ENCODE measurements at places on chromosomes 7 and 10.

DNA sequence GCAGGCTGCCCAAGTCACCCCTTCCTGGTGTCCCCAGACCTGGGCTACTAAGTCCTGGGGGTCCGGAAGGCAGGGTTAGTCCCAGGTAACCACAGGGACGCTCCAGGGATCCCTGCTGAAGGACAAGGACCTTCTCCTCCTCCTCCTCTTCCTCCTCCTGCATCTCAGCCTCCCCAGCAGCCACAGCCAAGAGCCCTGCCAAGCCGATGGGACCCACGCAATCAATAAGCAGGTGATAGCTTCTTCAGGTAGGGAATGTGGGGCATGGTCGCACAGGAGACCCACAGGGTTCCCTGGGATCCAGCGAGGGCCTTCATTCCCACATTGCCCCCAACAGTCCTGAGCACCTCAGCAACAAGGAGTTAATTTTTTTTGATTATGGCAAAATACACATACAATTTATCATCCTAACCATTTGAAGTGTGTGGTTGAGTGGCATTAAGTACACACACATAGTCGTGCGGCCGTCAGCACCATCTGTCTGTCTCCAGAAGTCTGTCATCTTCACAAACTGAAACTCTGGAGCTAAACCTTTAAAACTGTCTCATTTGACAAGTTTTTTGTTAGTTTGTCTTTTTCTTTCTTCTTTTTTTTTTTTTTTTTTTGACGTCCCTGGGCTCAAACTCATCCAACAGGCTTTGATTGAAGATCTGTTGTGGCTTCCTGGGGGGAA is 12.1 kb downstream of the CRYGN start:
- DNase-seq: no peak

- no peak for DNase-seq
Observed at GRCh38 chr10:79047584-79047874, 21.2 kb upstream of the ZMIZ1 start.

DNA sequence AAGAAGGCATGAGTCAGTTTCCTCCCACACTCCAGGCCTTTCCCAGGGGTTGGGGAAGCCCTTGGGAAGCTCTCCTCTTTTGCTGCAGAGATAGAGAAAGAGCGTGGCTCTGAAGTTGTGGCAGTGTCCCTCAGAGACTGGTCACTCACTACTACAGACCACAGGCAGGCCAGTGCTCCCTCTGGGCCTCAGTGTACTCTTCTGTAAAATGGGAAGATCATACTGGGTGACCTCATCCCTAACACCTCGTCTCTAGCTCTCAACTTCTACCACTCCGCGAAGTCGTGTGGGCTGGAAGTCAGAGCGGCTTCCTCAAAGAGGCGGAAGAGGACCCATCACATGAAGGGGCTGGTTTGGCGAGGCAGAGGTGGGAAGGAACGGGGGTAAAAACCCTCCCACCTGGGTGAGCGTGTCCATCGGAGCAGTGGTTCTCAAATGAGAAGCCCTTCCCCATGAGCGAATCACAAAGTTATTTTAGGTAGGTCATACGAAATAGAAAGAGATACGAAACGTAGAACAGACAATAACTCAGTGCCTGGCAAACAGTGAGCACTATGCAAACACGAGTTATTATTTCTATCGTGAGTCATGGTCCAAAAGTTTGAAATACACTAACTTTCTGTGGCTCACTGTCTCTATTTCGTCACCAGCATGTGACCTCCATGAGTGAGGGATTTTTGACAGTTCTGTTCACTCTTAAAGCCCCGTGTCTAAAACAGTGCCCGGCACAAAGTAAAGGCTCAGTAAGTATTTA is 32.7 kb downstream of the PRKAG2 start:
- no peak for DNase-seq

GRCh38 chr10:71031603-71032002 is 143.2 kb upstream of the PCBD1 start:
- no peak for DNase-seq

DNA sequence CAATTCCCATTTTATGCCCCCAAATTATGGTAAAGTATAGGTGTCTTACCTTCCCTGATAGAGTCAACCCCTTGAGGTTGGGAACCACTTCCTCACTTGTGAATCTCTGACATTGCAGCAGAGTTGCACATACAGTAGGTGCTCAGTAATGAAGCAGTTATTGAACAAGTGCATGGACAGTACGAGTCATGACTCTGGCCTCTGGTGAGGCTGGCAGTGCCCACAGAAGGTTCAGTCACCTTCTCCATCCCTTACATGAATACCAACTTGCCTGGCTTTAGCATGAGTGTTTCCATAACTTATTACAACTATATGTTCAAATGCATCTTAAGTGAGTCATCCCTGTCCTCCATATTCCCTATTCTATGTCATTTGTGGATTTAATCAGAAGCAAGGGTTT is 340.0 kb downstream of the ELMO1 start:
- DNase-seq: no peak

- DNase-seq: no peak
Observed at GRCh38 chr10:108849688-108850087, 1073.6 kb downstream of the XPNPEP1 start.

DNA sequence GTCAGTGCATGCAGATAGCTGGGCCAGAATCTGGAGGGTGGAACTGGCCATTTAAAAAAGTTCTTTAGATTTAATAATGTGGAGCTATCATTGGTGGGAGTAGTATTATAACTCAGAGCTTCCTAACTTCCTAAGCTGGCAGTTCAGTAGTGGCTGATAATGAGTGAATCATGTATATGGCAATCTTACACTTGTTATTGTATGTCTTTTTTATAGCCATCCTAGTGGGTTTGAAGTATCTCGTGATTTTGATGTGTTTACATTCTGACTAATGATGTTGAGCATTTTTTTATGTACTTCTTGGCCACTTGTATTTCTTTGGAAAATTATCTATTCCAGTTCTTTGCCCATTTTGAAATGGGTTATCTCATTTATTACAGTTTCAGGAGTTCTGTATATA is 15.4 kb downstream of the TFAM start:
- DNase-seq: no peak

- DNase-seq: no peak
Observed at GRCh38 chr7:157814931-157815705, 478.3 kb downstream of the DNAJB6 start.

Data from activated CD4-positive, alpha-beta T cell treated with anti-CD3 and anti-CD28 coated beads for 1 hour (primary cell).